ENCODE measurements at places on chromosomes 11 and 22. TPM values are rescaled to one million over a fixed set of nuclear protein-coding genes. Genes with fewer than 3 reads are reported as not detected.
A peak's percentile ranks its signal among the peaks of the same experiment; 100 is the strongest.

The OR52H1 gene
- 0.19 TPM for total RNA-seq

GRCh38 chr11:118607401-118608359 is at the start of gene PHLDB1:
Gene PHLDB1, plus strand, starts transcription at chr11:118607615. Its CDS starts 6,222 bp downstream, at chr11:118613837.
- no peak for DNase-seq
- H3K27ac ChIP-seq: no peak within 1 kb of the TSS
- no peaks in the 10 kb centered on the region for H3K36me3 ChIP-seq
- H3K27me3 ChIP-seq: peaks cover 19% of the 10 kb centered on the region
- H3K4me3 ChIP-seq: peak within 1 kb of the TSS; percentile 56

- no peaks in the 10 kb centered on the region for H3K4me1 ChIP-seq
- H3K27ac ChIP-seq: no peak overlapping the region
- no peak overlapping the region for H3K4me3 ChIP-seq
Observed at GRCh38 chr11:34864424-34864823, 51.8 kb downstream of the APIP start.

DNA sequence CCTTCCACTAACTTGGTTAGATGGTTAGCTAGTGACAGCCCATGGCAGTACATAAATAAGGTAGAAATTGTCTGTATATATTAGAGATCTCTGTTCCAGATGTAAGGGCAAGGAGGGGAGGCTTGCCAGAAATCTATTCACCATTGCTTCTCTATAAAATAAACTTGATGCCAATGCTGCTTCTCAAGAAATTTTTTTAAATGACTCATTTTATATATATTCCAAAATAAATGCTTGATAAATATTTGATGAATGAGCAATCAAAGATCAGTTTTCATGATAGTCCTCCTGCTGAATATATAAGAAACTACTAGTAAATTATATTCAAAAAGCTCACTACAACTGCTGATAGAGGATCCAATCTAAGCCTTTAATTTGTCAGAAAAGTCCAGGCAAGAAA is 710.6 kb upstream of the CCDC179 start:
- H3K27me3 ChIP-seq: no peaks in the 10 kb centered on the region
- DNase-seq: no peak
- no peak overlapping the region for H3K4me3 ChIP-seq
- H3K27ac ChIP-seq: no peak overlapping the region
- no peaks in the 10 kb centered on the region for H3K36me3 ChIP-seq
- no peaks in the 10 kb centered on the region for H3K4me1 ChIP-seq

The PTDSS2 gene
- 21.1 TPM for total RNA-seq

DNA sequence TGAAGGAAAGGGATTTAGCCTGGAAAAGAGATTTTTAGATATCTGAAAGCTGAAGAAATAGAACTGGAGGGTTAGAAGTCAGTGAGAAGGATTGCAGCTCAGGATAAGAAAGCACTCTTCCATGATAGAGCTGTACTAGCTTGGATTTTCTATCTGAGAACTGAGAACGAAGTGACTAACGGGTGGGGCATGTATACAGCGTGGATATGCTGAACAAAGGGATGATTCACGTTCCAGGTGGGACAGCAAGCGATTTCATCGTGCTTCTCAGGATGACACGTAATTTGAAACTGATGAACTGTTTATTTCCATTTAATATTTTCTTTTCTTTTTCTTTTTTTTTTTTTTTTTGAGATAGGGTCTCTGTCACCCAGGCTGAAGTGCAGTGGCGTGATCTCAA is 53.0 kb downstream of the GRAMD1B start:
- no peak overlapping the region for H3K4me3 ChIP-seq
- no peak for DNase-seq
- H3K4me1 ChIP-seq: peaks cover 64% of the 10 kb centered on the region
- peaks cover 2% of the 10 kb centered on the region for H3K36me3 ChIP-seq
- no peaks in the 10 kb centered on the region for H3K27me3 ChIP-seq

The CHKB gene
- 57.5 TPM for total RNA-seq

The PC gene
- 9.7 TPM for total RNA-seq

The XKR3 gene
- not detected for total RNA-seq

DNA sequence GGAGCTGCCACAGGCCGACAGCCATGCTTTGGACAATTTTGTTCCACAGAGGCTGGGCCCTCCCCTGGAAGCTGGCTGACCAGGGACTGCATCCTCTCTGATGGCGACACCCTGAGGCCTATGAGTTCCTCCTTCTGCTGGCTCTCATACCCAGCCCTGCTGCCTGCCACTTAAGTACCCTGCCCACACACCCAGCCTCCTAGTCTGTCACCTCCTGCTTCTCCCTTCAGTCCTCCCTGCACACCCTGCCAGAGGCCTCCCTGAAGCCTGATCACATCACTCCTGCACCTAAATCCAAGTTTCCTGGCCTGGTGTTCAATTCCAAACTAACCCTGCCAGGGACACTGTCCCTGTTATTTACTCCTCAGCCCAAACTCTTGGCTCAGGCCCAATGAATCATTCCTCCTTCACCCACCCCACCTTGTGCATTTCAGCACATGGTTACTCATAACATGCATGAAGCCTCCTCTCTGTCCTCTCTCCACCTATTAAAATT is 136.7 kb upstream of the NECTIN1 start:
- H3K27me3 ChIP-seq: no peaks in the 10 kb centered on the region
- H3K27ac ChIP-seq: no peak overlapping the region
- no peak for DNase-seq

GRCh38 chr22:26041931-26042330 is 127.3 kb upstream of the SEZ6L start:
- no peaks in the 10 kb centered on the region for H3K36me3 ChIP-seq
- H3K4me1 ChIP-seq: no peaks in the 10 kb centered on the region
- no peaks in the 10 kb centered on the region for H3K27me3 ChIP-seq
- H3K27ac ChIP-seq: no peak overlapping the region

DNA sequence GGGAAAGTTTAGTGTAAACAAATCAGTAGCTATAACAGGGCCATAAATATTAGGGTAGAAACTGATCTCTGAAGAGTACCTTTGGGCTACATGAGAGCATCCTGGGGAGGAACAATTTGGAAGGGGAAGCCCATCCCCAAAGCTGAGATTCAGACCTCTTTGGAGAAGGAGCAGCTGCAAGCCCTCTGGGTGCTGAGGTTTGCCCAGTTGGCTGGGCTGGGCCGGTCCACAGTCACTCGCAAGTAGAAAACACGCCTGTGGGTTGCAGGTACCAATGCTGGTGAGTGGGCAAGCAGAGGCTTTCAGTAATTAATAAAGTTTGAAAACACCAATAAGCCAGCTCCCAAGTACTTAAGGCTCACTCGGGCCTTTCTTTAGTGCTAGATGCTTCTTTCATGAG is 124.5 kb downstream of the ARHGAP8 start:
- H3K27ac ChIP-seq: no peak overlapping the region
- H3K4me1 ChIP-seq: no peaks in the 10 kb centered on the region
- H3K4me3 ChIP-seq: no peak overlapping the region
- H3K27me3 ChIP-seq: no peaks in the 10 kb centered on the region
- DNase-seq: no peak

DNA sequence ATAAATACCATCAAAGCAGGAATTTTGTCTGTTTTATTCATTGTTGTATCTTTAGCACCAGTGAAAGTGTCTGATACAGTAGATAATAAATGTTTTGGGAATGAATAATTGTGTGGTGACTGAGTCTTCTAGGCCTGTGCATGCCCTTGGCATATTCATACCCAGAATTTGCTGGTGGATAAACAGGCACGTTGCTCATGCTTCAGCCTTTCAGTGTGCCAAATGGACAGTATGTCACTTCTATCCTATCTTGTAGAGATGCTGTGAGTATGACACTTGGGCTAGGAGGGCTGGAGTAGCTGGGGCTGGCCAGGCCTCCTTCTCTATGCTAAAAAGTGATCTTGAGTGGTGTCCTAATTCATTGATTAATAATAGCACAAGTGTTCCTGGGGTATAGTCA is 287.3 kb upstream of the DDI1 start:
- H3K4me3 ChIP-seq: no peak overlapping the region
- no peak for DNase-seq
- H3K36me3 ChIP-seq: no peaks in the 10 kb centered on the region
- H3K27me3 ChIP-seq: no peaks in the 10 kb centered on the region

DNA sequence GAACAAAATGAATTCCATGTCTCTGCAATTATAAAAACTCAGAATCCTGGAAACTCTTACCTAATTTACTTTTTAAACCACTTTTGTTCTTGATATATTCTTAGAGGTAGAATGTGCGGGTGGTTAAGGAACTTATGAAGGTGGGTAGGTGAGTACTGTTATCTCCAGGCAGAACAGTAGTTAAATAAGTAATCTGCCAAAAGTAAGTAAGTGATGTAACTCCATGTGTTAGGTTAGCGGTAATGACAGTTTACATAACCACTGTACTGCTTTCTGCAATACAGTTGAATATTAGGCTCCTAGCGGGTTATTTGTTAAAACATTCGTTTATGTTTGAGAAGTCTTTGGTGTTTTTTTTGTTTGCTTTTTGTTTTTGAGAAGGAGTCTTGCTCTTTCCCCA is 7.1 kb downstream of the LARGE1 start:
- no peaks in the 10 kb centered on the region for H3K27me3 ChIP-seq
- no peaks in the 10 kb centered on the region for H3K4me1 ChIP-seq
- H3K27ac ChIP-seq: no peak overlapping the region
- peaks cover 7% of the 10 kb centered on the region for H3K36me3 ChIP-seq

DNA sequence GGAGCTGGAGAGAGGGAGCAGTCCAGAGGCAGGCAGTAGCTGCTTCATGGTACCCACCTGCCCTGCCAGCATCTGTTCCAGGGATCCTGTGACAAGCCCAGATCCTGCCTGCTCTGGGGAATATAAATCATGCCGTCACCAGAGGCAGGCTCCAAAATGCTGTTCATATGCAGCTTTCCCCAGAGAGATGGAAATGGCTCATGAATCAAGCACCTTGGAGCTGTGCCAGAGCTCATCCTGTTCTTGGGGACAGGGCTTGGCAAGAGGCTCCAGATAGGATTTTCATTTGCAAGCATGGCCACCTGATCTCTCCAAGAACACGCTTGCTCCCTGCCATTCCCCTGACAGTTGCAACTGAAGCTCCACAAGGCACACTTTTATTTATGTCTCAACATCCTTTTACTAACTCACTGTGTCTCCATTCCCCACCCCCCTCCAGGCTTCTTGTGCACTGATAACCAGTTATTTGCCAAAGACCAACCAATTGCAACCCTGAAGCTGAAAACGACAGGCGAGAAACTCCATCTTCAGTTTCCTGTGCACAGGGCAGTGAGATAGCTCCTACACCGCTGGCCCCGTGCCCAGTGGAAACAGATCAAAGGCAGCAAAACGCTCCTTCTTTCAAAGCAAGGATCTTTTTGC is 115.8 kb upstream of the PITPNB start:
- no peak overlapping the region for H3K4me3 ChIP-seq
- no peak for DNase-seq
- no peaks in the 10 kb centered on the region for H3K36me3 ChIP-seq
- H3K27me3 ChIP-seq: 0 out of 2 replicates have a peak, but pooled peaks cover 2% of the 10 kb centered on the region
- H3K27ac ChIP-seq: no peak overlapping the region

GRCh38 chr11:97332271-97332670 is 942.5 kb downstream of the JRKL start:
- no peak overlapping the region for H3K27ac ChIP-seq
- no peaks in the 10 kb centered on the region for H3K4me1 ChIP-seq
- no peaks in the 10 kb centered on the region for H3K36me3 ChIP-seq
- H3K27me3 ChIP-seq: no peaks in the 10 kb centered on the region

GRCh38 chr11:72069200-72069599 is 11.1 kb downstream of the NUMA1 start:
- no peaks in the 10 kb centered on the region for H3K27me3 ChIP-seq
- H3K36me3 ChIP-seq: no peaks in the 10 kb centered on the region
- peaks cover 27% of the 10 kb centered on the region for H3K4me1 ChIP-seq

DNA sequence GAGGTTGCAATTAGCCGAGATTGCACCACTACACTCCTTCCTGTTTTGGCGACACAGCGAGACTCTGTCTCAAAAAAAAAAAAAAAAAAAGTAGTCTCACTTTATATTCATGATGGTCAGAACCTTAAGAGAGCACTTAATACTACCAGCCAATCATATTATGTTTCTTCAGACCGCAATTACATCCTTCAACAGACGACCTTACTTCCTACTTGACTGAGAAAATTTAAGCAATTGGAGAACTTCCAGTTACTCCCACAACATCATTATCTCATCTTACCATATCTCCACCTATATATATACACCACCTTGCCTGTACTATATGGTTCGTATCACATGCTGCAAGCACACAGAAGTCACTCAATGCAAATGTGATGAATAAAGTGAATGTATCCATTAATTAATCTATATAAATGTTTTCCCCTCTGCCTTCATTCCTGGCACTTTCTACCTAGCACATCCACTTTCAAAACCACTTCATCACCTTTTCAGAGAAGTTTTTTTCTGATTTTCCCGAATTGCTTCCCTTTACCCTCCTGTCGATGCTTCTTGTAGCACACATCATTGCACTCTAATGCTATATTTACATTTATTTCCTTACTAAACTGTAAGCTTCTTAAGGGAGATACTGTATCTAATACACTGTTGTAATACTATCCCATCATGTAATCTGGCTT is 13.8 kb downstream of the ATP5MG start:
- H3K27ac ChIP-seq: no peak overlapping the region
- no peaks in the 10 kb centered on the region for H3K27me3 ChIP-seq
- H3K4me1 ChIP-seq: peaks cover 13% of the 10 kb centered on the region
- no peak overlapping the region for H3K4me3 ChIP-seq
